ENCODE measurements at places on chromosomes 2 and 18.
A peak's percentile ranks its signal among the peaks of the same experiment; 100 is the strongest.

- DNase-seq: no peak
These were observed 90.3 kb downstream of the LRP1B start for GRCh38 chr2:142040556-142040955.

DNA sequence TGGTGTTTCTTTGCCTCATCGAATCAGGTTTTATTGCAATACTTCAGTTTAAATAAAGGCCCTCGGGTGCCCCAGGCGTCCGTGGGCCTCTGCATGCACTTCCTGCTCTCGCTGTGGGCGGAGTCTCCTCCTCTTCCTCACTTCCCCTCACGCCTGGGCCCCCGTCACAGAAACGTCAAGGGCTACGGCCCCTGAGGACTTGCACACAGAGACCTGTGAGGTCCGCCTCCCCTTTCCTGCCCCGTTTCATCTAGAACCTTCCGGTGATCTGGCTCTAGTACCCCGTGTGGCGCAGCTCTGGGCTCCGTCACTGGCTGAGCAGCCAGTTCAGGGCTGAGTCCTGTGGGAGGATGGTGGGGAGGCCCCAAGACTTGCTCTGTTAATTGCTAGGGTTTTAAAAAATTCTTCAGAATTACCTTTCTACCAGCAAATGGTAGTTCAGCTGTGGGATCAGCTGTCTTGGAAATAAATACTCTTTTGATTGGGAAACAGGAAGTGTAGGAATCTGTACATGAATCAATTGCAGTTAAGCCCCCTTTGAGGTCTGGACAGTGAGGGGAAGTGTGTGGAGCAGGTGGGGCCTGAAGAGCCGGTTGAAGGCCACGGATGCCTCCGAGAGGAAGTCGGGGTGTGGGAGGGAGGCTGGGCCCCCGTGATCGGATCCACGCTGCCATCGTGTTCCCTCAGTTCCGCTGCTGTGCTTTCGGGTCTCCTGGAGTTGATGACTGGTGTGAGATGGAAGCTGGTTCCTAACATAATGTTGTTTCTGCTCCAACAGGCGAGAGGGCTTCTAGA, 10.2 kb downstream of the NFATC1 start:
- DNase-seq: no peak

GRCh38 chr18:63725682-63726480, 23.1 kb downstream of the SERPINB11 start:
- no peak for DNase-seq

GRCh38 chr2:274503-274902, 9.8 kb downstream of the ACP1 start:
- no peak for DNase-seq

DNA sequence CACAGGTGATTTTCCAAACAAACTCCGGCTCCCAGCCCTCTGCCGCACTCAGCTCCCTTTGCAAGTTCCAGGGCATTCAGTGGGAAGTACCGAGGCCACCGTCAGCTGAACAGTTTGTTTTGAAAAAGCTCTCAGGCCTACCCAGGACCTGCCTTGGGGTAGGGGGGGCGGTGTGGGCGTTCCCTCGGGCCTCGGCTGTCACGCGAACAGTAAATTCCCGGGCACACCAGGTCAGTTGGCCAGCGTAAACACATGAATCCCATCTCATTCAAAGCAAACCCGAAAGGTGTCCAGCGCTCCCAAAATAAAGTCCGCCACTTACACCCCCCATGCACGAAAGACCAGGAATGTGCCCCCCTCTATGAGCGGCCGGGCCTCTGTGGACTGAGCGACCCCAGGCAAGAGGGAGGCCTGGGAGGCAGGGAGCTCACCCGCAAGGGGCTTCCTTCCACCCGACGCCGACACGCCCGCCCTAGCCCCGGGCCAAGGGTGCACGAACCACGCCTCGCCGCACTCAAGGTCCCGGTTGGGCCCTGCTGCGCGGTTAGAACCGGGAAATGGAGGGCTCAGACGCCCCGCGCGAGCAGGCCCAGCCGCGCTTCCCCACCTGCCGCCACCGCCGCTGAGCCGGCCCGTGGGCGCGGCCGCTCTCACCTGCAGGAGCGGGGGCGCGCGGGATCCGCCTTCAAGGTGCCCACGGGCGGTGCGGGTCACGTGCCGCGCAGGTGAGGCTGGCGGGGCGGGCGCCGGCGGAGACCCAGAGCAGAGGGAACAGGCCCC, at the start of gene WDSUB1:
Gene WDSUB1, minus strand, starts transcription at position 775 of the 780 bp plus-strand sequence. CDS start 3,634 bp downstream, outside the sequence.
- DNase-seq: peak; percentile 36

- DNase-seq: no peak
These were observed 109.9 kb downstream of the COPS8 start for GRCh38 chr2:237195396-237196120.

- DNase-seq: no peak
These were observed 382.9 kb upstream of the CELF4 start for GRCh38 chr18:37948471-37948870.

DNA sequence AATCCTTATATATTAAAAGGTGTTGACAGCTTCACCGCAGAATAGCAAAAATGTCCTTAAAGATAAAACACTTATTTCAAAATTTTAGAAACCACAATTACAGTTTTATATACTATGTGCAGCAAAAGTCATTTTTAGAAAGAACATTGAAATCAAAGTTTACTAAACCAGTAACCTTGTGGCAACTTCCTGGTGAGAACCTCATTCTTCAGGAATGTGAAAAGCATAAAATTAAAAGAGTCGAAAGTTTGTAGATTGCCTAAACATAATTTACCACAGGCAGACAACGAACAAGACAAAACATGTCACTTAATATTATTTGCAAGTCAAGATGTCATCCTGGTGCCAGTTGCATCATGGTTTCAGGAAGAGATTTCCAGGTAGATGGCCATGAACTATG, 108.3 kb upstream of the NRP2 start:
- no peak for DNase-seq

DNA sequence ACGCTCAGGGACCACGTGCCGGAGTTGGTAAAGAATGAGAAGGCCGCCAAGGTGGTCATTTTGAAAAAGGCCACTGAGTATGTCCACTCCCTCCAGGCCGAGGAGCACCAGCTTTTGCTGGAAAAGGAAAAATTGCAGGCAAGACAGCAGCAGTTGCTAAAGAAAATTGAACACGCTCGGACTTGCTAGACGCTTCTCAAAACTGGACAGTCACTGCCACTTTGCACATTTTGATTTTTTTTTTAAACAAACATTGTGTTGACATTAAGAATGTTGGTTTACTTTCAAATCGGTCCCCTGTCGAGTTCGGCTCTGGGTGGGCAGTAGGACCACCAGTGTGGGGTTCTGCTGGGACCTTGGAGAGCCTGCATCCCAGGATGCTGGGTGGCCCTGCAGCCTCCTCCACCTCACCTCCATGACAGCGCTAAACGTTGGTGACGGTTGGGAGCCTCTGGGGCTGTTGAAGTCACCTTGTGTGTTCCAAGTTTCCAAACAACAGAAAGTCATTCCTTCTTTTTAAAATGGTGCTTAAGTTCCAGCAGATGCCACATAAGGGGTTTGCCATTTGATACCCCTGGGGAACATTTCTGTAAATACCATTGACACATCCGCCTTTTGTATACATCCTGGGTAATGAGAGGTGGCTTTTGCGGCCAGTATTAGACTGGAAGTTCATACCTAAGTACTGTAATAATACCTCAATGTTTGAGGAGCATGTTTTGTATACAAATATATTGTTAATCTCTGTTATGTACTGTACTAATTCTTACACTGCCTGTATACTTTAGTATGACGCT, 5.8 kb downstream of the MYCN start:
- no peak for DNase-seq

GRCh38 chr2:950080-950966, at the start of gene SNTG2:
Gene SNTG2 (plus strand): TSS chr2:950849. CDS start chr2:950997, 148 bp downstream.
- no peak for DNase-seq
